ENCODE measurements at places on chromosomes 7 and 10.

- no peak for DNase-seq
Observed at GRCh38 chr7:13792208-13792607, 197.3 kb downstream of the ETV1 start.

DNA sequence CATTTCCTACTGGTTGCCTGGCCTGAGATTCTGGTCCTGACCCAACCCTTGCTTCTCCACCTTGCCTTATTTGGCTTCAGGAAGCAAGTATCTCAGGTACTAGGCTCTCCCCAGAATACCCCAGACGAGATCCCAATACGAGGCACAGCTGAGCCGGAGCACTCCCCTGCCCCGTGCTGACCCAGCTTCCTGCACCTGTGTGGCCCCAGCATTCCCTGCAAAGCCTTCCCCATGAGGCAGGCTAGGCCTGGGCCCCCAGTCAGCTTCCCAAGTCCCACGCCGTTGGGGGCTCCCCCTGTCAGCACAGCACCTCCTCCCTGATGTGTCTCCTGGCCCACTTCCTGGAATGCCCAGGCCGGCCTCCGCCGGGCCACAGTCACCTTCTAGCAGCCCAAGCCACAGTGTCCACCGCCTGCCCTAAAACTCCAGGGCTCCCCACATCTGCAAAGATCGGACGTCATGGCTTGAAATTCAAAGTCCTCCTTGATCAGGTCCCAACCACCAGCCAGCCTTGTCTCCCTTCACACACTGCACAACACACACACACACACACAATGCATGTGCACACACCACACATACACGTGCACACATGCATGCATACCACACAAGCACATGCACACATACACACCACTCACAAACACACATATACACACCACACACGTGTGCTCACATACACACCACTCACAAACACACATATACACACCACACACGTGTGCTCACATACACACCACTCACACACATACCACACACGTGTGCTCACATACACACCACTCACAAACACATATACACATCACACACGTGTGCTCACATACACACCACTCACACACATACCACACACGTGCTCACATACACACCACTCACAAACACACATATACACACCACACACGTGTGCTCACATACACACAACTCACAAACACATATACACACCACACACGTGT lies 78.9 kb upstream of the FOXK1 start:
- no peak for DNase-seq

DNA sequence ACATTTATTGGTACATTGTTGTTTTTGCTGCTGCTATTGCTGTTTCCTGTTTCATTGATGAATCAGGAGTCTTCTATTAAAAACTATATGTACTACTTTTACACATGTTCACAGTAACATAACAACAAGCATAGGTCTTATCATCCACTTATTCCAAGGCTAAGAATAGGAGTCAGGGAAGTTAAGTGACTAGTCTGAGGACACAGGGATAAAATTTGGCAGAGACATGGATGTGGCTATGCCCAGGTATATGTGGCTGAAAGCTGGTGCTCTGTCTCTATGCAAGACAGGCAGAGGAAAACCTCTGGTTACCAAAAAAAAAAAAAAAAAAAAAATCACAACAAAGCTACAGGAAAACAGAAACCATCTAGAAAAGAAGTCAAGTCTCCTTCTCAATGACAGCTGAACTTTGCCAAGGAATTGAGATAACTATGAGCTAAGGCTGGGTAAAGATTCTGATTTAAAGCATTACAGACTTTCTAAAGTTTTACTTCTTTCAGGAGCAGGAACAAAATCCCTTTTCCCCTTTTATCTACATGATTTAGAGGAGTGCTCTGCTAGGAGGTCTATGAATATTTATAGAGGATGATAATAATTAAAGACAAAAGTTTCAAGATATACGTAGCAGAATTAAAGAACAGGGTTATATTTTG lies 70.0 kb downstream of the GPR141 start:
- DNase-seq, result no peak

DNA sequence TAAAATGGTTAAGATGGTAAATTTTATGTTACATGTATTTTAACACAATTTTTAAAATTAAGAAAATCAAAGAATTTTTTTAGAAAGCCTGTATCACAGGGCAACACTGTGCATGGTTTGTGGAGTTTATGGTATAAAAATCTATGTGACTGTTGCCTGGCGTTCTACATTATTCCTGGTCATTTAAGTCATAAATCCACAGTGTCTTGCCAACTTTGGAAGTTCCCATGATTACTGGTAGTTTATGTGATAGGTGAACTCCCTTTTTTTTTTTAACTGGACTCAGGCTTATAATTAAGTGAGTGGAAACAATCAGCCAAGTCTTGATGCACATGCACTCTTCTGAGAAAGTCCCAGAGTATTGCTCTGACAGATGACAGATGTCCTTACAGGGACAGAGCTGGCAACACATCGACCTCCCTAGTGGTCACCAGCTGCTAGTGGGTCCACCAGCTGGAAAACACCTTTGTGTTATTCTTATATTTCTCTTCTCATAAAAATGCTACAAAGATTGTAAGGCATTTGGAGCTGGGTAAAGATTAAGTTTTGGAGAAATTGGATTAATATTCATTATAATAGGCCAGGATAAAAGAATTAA lies 8.8 kb upstream of the STN1 start:
- no peak for DNase-seq

DNA sequence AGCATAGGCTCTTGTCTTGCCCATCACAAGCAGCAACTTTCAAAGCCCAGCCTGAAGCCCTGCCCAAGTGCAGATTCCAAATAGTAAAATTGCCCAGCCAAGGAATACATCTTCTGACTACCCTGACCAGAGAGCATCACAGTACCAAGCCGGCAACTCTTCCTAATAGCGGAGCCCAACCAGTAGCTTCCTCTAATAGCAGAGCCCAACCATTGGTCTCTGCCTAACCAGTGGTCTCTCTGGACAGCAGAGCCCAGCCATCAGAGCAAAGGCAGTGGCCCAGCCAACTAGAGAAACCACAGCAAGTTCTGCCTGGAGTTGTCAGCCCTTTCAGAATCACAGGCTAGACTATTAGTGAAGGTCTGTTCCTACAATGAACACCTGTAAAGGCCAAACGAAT lies 285.6 kb downstream of the HGF start:
- DNase-seq, result no peak

GRCh38 chr7:48742079-48742798 lies 182.1 kb upstream of the CDC14C start:
- no peak for DNase-seq

All from memory B cell (primary cell).